C1 segment of cervical spinal cord (tissue), 14 donors: ENCODE measurements at places on chromosomes 3 and 15.

DNA sequence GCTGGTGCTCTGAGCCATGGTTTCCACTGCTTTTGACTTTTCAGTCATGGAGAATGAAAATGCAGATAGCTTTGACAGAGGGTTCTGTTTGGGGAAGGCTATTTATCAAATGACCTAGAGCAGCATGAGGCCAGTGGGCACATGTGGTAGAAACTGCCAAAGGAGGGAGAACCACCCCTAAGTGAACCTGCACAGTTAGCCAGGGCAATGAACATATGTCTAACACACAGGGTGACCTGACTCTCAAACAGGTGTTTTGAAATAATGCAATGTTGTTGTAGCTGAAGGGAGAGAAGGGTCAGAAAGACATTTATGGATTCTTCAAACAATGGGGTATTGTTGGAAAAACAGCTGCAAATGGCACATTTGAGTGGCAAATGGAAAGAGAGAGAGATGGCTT is 174.4 kb upstream of the FAM3D start:
- no peak for DNase-seq

GRCh38 chr3:171135549-171135948 is 109.0 kb upstream of the SLC2A2 start:
- DNase-seq = no peak

- peak; percentile 41 for DNase-seq
Measured at GRCh38 chr15:58269455-58270414, 131.6 kb downstream of the AQP9 start.

GRCh38 chr3:123776071-123776782 is 107.9 kb downstream of the MYLK start:
- DNase-seq = no peak

GRCh38 chr3:34919025-34919424 is 720.3 kb upstream of the ARPP21 start:
- no peak for DNase-seq

DNA sequence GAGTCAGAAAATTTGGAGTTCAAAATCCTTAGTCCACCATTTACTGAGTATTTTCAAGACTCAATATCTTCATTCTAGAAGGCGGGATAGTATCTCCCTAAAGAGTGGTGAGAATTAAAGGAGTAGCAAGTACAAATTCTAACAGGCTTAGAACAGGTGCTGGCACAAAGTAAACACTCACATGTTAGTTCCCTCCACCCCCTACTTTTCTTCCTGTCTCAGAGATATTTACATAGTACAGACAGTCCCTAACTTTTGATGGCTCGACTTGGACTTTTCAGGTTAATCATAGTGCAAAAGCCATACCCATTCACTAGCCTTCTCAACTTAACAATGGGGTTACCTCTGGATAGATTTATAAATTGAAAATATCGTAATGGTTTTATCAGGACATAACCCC is 476.2 kb upstream of the RASGRP1 start:
- no peak for DNase-seq

DNA sequence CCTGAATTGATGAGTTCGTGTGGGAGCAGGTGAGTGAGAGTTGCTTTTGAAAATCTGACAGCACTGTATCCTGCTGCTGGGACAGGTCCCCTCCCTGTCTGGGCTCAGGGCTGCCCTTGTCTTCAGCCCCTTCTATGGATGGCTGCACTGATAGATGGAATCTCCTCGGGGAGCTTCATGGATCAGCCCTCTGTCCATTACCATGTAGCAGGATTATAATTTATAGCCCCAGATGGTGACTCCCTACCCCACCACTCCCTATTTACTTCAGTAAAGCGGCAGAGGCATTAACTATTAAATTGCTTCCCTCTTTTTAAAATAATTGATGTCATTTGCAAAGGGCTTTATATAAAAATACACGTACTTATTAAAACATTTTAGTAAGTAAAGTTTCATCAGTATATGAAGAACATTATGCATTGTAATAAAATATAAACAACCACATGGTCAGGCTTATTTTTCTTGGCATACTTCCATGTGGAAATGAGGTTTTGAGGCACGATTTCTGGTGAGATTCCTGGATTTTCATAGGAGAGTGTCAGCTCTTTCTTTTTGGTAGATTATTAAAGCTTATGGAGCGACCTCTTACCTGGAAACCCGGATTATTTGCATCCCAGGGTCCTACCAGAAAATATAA is 38.5 kb downstream of the MAP3K13 start:
- DNase-seq = no peak

DNA sequence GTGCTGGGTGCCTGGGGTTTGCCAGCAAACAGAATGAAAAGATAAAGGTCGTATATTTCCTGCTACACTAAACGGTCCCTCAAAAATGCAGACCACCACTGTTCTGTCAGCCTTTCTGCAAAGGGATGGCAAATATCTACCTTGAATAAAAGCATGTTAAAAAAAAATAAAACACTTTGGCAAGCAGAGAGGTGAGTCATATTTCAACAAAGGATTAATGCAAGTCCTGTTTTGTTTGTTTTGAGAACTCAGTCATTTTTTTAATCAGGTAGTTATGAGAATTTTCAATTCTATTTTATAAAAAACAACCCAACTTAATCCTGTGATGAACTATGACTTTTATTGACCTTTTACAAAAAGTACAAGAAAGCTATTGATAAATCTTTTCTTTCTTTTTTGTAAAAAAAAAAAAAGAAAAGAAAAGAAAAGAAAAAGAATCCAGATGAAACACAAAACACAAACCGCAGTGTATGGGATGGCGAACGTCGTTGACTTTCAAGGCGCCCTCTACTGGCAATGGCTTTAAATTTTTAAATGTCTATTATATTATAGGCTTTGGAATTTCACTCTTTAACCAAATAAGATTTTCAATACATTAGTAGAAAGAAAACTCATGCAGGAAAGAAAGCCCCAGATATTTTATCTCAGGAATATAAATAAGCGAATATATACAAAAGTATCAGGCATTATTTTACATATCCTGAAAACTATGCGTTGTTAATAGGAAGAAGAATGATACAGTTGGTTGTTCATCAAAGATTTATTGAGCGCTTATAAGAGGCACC is 87.8 kb downstream of the NCEH1 start:
- DNase-seq = no peak

- DNase-seq = no peak
Measured at GRCh38 chr3:197501496-197501878, 54.3 kb downstream of the BDH1 start.

DNA sequence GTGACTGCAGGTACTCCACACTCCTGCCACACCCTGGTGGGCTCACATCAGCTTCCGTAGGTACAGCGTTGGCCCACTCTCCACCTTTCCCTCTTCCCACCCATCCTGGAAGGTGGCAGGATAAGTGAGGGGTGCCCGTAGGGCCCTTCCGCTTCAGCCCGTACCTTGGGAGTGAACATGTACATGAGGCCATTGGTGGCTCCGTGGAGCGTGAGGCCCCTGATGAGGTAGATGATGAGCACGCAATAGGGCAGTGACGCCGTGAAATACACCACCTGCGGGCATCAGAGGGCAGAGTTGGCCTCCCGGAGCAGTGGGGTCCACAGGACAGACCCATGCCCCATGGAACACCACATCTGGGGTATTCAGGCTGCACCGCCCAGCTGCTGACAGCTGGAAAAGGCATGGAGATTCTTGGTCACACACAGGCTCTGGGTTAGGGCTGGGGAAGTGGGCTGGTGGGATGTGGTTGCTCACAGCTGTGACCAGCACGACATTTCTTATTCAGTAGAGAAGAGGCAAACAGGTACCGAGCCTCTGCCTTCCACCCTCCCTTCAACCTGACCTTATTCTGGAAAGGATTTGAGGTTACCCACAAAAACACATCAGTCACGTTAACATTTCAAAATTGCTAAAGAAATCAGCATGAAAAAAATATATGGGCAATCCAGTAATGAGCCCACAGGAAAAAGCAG is 23.8 kb downstream of the SLC6A20 start:
- DNase-seq = no peak

- no peak for DNase-seq
Measured at GRCh38 chr15:71083349-71083748, 31.9 kb upstream of the THSD4 start.

DNA sequence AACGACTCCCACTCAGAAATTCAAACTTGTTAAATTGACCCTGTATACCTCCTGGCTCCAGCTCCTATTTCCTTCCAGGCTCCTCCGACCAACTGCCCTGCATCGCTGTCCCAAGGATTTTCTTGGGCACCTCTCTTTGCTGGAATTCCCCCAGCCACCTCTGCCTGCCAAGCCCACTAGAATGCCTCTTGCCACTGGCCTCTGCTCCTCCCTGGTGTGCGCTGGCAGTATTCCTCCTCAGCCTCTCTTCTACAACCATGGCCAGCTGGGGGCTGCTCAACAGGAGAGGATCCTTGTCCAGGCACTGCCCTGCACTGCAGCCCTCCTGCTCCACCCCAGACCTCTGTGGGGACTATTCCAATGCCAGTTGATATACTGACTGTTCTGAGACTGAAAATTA is 7.4 kb downstream of the WNT7A start:
- peak; percentile 25 for DNase-seq

- no peak for DNase-seq
Measured at GRCh38 chr3:158407844-158408517, 163.0 kb upstream of the MLF1 start.

GRCh38 chr3:66473692-66474091 is 27.1 kb downstream of the LRIG1 start:
- no peak for DNase-seq

DNA sequence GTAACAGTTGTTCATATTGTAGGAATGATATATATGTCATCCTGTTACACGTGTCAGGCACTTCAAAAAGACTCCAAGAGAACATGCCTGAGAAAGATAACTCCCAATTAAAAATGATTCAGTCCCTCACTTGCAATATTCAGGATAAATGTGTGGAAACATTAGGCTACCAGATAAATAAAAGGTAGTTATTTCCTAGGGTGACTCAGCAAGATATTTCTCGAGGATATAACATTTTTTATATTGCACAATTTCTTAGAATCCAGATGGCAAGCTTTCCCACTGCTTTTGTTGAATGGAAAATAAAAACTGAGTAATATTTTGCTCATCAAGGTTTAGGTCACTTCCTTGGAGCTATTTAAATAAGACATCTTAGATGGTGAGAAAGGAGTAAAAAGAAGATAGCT is 181.4 kb downstream of the GAP43 start:
- DNase-seq = no peak

DNA sequence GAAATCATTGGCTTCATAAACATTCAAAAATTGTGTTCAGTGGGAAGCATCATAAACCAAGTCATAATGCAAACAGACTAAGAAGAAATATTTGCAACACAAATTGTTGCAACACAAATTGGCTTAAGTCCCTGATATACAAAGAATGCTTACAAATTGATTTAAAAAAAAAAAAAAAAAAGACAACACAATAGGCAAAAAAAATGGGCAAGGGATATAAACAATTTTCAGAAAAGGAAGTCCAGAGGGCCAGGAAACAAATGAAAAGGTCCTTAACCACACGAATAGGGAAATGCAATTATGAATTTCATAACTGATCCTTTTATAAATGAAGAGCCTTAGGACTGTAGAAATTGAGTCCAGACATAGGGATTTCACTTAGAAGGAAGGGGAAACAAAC is 98.9 kb downstream of the LRRK1 start:
- no peak for DNase-seq

DNA sequence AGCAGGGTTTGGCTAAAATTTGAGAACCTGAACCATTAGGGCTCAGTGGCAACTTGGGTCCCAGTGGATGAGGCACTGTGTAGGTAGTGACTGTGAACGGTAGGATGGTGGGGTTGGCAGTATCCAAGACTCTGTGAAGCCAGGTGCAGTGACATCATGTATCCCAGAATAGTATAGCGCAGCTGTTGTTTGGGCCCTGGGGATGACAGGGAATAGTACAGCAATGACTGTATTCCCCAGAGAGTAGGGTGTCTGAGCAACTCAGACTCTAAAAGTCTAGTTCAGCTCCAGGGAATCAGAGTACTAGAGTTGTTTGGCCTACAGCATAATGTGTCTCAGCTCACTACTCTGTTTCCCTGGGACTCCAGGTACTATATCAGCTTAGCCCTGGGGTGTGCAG is 20.7 kb upstream of the PPP2R3A start:
- DNase-seq = no peak

GRCh38 chr3:101940521-101941317 is 91.4 kb downstream of the NFKBIZ start:
- DNase-seq = no peak

DNA sequence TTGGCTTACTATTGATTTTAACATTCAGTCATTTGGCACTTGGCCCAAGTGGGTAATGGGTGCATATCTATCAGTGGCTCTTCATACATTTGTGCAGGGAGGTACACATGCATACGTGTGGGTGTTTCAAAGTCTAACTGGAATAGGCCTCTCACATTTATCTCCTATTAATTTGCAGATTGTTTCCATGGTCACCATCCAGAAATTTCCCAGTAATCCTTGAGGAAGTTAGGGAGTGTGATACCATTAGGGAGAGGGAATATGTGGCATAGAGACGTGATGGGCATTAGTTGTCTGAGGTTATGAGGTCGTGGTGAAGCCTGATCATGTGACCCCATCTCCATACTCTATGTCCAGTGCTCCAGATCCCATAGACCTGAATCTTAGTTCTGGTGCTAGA is 102.8 kb downstream of the LPP start:
- DNase-seq = no peak

GRCh38 chr3:117407317-117407716 is 697.7 kb downstream of the TUSC7 start:
- no peak for DNase-seq

- no peak for DNase-seq
Measured at GRCh38 chr3:142281474-142281873, 56.1 kb upstream of the GK5 start.

- DNase-seq = no peak
Measured at GRCh38 chr15:67550522-67550921, 8.0 kb downstream of the MAP2K5 start.

DNA sequence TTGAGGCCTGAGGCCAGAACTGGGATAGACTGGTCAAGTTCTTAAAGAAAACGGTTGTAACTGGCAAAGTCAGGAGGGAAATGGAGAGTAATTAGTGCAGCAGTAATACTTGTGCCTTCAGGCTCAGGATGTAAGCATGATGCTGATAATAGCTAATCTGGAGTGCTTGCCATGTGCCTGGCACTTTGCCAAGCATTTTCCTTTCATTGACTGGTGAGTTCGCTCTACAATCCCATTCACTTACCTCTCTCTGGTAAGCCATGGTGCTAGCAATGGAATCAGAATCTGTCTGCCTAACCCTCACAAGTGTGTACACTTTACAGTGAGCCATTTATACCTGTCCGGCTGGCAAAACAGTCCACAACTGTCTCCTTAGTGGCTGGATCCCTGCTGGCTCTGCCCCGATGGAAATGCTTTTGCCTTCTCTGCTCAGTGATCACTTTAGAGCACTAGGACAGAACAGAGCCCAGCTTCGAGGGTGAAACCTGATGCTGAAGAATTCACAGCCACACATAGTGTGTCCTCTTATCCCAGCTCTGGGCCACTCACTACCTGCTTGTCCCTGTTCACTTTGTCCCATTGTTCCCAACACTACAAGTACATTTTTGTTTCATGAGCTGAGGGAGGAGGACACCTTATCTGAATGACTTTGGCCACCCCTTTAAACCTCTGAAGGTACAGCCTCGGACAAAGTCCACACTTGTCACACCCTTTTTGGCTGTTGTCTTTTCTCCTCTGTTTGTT is 10.3 kb downstream of the CHP1 start:
- DNase-seq = no peak

- no peak for DNase-seq
Measured at GRCh38 chr3:178849199-178849910, 222.3 kb downstream of the ZMAT3 start.
